ENCODE measurements at places on chromosomes 4 and X. TPM values are rescaled to one million over a fixed set of nuclear protein-coding genes. Genes with fewer than 3 reads are reported as not detected.

Gene MAPK10
- under 0.01 TPM for total RNA-seq

Gene SPIN2A
- total RNA-seq: 0.20 TPM

Gene GDPD2
- not detected for total RNA-seq

- no peak for DNase-seq
Observed at GRCh38 chrX:23887918-23888317, 19.8 kb downstream of the APOO start.

GRCh38 chr4:154998284-154998683 is 210.2 kb upstream of the NPY2R start:
- peak; percentile 39 for DNase-seq

DNA sequence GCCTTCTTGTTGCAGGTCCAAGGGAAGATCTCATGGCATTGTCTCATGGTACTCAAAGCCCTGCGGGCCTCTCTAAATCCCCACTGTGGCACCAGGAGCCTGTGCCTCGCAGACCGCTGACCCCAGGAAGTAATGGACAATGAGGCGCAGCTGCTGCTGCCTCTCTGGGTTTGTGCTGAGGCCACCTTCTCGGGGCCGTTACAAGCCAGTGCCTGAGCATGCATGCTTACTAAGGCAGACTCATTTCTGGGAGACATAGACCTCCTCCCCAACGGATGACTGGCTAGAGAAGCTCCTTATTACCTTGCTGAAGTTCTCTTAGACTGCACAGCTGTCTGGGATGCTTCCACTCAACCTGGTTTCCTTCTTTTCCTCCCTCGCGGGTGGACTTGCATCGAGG is 1.3 kb downstream of the BDH2 start:
- DNase-seq: peak; percentile 26

DNA sequence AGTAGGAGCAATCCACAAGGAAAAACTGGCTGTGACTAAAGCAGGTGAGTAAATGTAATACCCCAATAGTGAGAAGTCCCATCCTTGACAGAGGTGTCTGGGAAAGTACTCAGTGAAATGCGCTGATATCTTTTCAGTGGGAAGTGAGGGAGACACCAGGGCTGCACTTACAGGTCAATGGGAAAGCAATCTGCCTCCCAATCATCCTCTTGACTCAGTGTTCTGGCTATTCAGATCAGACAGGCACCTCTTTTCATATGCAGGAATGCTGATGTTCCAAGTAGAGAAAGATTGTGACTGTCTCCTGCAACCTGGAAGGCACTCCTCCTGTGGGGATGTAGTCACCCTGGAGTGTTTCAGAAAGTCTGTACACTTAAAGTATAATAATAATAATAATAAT is 39.9 kb upstream of the SPIN2A start:
- no peak for DNase-seq

All from lung microvascular endothelial cell (primary cell).